ENCODE measurements at places on chromosomes 7 and 10.

DNA sequence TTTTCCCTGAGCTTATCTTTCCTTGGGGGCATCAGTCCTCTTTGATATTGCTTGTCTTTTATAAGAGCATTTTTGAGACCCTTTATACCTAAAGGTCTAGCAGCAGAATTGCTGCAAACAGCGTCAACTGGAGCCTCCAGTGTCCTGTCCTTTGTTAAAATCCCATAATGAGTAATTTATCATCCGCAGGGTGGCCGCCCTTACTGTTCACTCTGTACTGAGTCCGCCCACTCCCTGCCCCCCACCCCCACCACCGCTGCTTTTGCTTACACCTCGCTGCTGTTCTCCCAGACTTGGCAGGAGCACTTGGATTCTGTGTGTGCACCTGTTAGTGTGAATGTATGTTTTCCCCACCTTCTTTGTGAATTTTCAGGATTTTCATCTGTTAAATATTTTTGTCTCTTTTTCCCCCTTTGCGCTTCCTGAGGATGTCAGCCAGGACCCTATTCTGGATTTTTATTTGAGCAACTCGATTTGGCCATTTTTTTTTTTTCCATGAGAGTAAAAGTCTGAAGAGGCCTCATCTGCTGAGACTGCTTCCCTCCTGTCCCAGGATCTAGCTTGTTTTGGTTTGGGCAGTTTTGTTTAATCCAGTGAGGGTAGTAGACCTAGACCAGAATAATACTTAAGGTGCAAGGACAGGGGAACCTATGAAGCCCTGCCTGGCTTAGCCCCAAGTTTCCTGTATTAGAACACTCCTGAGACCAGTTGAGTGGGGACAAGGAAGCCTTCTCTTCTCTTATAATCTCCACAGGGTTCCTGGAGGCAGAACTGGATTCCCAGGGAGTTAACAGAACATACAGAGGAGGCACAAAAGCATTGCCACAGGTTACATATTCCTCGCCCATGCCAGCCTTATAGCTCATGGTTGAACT is 8.2 kb downstream of the AGFG2 start:
- DNase-seq = no peak

DNA sequence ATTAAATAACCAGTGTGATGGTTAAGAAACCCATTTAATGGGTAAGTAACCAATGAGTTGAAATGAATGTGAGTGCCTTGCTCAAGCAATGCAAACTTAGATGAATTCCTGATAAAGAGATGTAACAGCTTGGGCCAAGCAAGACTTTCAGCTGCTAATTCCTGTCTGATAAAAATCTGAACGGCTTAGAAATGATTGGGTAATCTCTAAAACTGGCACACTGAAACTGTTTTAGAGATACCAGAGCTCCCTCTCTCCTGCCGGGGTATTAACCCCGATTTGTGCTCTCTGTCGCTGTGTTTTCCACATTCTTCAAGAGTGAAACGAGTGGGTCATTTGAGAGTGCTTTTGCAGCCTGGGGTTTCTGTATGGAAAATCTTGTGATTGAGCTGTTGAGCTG is 534.9 kb upstream of the GALNT17 start:
- DNase-seq = no peak

GRCh38 chr10:77603534-77603927 is 34.1 kb downstream of the KCNMA1 start:
- no peak for DNase-seq

DNA sequence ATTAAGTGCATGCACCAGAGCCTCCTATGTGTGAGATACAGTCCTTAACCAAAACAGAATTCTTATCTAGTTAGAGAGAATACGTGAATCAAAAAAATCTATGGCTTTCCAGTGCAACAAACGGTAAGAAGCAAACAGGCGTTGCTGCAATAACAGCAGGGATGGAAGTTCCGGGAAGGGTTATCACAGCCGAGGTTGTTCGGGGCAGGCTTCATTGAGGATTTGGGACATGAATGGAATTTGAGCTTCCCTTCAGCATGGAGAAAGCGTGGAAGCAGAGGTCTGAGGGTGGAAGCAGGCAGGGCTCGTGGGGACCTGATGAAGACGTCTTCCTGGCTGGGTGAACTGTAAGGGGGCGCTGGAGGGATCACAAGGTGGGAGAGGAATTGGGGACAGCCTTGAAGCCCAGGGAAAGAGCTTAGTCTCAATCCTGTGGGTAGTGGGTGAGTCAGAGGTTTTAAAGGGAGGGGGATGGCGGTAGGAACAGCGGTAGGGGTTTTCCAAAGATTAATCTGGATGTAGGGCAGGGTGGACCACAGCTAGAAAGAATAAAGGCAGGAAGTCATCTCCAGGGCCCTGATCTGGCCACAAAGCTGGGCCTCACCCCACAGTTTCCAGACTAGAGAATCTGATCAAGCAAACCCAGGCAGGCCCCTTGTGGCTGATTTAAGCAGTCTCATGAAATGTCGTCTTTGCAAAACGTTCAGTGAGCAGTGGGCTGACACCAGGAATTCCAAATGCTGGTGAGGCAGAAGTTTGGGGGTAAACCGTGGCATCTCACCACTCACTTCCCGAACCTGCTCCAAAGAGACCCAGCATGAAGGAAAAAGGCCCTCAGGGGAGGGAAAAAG is 65.1 kb downstream of the CALML3 start:
- no peak for DNase-seq

- DNase-seq = no peak
Observed at GRCh38 chr10:59805014-59805413, 51.8 kb upstream of the MRLN start.

- no peak for DNase-seq
Observed at GRCh38 chr7:108189733-108190388, 59.7 kb upstream of the LAMB4 start.

- no peak for DNase-seq
Observed at GRCh38 chr7:1056785-1057410, 12.6 kb downstream of the GPR146 start.

DNA sequence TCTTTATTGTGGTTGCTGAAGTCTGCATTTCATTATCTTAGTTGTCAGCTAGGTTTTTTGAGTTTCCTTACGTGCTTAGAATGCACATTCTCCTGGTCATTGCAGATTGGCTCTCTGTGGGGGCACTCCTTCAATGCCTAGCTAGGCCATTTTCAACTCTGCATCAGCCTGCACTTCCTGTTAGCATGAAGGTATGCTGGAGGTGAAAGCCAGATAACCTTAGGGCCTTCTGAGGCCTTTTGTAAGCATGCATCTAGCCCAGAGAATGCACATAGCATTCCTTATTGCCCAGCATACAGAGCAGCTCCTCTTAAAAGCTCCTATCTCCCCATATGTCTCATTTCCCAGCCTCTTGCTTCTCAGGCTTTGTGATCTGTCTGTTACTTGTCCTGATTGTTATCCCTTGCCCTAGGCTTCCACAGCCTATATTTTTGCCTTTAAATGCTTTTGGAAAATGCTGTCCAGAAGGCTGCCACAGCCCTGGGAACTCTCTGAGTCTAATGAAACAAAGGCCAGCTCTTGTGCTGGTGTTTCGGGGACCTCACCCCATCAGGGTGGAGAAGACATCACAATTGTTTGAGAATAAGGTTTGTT is 108.1 kb upstream of the IGFBP3 start:
- no peak for DNase-seq

Measured in activated CD8-positive, alpha-beta memory T cell treated with anti-CD3 and anti-CD28 coated beads for 4 hours (primary cell).